Fibroblast of upper back skin (primary cell): ENCODE measurements at places on chromosomes 4 and X.

DNA sequence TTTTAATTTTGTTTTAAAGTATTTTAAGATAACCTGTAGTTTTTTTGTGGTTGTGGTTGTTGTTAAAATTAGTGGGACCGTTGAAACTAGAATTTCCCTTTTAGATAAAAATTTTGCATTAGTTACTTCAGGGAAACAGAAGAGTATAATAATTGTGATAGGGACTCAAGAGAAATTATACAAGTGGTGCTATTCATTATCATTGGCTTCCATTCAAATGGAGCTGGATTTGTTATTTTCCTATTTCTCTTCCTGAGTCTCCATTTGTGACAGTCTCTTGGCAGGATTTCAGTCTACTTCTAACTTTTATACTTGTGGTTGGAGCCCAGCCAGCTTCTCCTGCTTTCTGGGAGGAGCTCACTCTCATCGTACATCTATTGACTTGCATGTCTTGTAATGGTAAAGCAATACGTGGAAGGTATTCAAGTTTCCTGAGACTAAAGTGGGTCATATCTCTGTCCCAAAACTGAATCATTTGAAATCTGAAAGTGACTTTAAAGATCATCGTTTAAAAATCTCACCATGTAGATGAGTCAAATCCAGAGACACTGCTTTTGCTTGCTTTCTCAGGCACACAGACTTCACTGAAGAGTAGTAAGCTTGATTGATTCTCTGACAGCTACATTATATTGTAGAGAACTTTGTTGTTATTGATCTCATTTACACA lies 155.8 kb downstream of the RPA4 start:
- DNase-seq: peak; percentile 73

DNA sequence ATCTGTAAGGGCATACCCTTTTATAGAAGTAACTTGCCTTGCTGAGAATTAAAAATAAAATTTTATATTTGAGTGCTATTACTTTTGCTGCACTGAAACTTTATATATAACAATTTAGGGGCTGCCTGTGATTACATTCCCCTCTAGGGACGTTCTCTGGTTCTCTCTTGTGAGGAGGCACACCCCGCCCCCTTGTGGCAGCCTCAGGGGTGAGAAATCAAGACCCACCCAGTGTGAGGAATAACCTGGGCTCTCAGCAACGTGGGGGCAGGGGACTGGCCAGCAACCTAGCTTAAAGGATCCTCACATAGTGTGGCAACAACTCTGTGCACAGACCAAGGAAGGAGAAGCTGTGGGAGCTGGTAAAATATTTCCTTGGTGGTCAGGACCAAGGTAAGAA lies 43.7 kb downstream of the MAGEA9 start:
- peak; percentile 7 for DNase-seq

DNA sequence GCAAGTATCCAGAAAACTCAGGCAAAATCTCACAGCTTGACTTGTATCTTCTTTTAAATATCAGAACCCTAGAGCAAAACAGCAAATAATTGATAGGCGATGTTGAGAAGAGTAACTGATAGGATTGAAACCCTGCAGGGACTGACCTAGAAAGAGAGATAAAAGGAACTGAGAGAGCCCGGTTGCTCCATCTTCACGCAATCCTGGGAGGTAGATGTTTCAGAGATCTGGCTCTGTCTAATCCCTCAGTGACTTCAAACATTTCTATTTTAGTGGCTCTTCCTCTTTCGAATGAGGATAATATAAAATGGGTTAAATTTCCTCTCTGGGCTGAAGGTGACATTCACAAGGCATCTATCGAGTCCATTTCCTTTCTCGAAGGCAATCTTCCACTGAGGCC lies 39.3 kb upstream of the RPL34 start:
- DNase-seq: no peak

- DNase-seq: no peak
Observed at GRCh38 chrX:130155564-130155963, 10.1 kb downstream of the AIFM1 start.

DNA sequence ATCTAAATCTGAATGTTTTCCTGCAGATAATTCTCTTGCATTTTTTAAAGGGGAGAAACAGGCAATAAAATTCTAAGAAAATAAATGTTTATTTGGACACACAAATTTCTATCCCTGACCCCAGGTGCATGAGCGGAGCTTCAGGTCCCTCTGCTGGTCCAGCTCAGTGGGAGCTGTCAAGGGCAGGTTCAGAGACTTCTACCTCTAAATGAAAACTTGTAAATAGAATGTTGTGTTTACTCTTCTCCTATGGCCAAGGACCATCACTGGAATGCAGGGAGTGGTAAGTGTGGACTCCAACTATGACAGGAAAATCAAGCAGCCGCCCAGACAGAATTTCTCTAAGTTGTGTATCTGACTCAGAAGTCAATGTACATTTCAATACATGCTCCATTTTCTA lies 148.6 kb upstream of the TTC29 start:
- DNase-seq: no peak

DNA sequence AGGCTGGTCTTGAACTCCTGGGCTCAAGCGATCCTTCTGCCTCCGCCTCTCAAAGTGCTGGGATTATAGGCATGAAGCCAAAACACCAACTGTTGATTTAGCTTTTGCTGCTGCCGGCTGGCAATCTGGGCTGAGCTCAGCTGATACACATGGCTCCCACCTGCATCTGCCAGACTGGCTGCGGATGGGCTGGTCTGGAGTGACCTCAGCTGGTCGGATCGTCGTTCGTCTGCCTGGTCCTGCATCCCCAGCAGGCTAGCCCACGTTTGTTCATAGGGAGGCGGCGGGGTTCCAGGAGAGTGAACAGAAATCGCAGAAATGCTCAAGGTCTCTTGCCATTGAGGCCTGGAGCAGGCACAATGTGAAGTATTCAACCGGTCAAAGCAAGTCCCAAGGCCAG lies 74.4 kb upstream of the DDX3X start:
- DNase-seq: peak; percentile 45

- DNase-seq: no peak
Observed at GRCh38 chrX:1464041-1464970, 11.6 kb upstream of the ASMTL start.

- peak; percentile 42 for DNase-seq
Observed at GRCh38 chr4:98851806-98852205, 77.1 kb downstream of the EIF4E start.

DNA sequence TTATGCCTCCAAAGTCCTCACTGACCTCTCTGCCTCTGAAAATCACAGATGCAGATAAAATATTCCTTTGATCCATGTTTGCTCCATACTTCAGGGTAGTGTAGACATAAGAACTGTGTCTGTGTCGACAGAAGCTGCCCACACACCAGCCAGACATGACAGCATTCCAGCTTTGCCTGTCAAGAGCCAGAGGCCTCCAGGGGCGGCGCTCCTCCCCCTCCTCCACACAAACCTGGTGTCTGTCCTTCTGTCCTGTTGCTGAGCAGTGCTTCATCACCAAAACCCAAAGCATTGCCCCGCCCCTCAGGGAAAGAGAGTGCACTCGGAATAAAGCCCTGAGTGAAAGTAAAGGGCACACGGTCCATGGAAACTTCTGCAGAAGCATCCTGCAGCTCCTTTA lies 379.4 kb downstream of the FBXW7 start:
- DNase-seq: no peak

DNA sequence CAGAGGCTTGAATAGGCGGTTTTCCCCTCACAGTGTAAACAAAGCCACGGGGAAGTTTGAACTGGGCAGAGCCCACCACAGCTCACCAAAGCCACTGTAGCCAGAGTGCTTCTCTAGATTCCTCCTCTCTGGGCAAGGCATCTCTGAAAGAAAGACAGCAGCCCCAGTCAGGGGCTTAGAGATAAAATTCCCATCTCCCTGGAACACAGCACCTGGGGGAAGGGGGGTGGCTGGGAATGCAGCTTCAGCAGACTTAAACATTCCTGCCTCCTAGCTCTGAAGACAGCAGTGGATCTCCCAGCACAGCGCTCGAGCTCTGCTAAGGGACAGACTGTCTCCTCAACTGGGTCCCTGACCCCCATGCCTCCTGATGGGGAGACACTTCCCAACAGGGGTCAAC lies 44.0 kb upstream of the USP38 start:
- no peak for DNase-seq

- DNase-seq: no peak
Observed at GRCh38 chr4:76486588-76487276, 51.7 kb downstream of the SHROOM3 start.
